ENCODE measurements at places on chromosomes 13 and 19.
A peak's percentile ranks its signal among the peaks of the same experiment; 100 is the strongest.

- DNase-seq, result peak; percentile 41
Observed at GRCh38 chr19:50242581-50242980, 39.2 kb downstream of the MYH14 start.

GRCh38 chr19:30999726-31000125 is 349.5 kb downstream of the TSHZ3 start:
- no peak for DNase-seq

DNA sequence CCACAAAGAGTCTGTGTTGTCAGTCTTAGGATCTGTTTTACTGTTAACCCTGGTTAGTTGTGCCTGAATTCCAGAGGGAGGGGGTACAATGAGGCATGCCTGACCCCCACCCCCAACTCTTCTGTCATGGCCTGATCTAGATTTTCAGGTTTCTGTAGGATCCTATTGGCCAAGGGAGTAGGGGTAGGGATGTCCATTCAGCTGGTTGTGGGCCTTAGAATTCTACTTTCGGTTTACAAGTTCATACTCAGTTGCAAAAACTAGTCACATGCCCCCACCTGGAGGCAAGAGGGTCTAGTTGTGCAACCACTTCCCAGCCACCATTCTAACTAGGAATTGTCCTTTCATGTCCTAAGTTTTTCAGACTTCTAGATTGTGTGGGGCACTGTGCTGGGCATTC is 94.3 kb upstream of the MBNL2 start:
- DNase-seq, result no peak

DNA sequence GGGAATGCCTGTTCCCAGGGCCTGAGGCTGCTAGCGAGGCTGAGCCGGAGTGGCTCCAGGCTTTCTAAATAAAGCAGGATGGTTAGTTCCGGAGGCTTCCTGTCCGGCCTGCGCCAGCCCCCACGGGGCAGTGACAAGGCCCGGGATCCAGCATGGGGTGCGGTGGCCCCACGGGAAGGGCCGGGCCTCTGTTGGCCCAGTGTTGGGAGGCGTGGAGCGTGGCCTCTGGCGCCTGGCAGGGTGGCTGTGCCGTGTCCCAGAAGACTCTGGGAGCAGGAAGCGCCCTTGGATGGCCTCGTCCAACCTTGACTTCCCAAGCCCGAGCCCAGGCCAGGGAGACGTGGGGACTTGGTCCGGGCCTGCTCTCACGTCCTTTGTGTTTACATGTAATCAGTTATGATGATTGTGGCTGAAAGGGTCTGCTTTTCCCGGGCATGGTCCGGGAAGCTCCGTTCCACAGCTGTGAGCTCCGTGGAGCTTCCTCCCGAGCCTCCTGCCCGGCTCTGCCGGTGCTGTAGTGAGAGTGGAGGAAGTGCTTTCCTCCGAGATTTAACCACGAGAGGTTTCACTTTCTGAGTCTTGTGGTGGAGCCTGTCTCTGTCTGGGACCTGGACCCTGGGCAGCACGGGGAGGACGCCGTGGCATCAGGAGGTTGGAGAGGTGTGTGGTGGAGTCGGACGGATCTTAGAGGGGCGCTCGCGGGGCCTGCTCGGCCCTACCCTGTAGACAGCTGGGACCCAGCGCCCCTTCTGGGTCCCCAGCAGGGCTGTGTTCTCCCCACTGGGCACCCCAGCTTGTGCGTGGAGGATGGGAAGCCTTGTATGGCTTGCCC is 4.6 kb downstream of the GNA11 start:
- DNase-seq, result no peak

DNA sequence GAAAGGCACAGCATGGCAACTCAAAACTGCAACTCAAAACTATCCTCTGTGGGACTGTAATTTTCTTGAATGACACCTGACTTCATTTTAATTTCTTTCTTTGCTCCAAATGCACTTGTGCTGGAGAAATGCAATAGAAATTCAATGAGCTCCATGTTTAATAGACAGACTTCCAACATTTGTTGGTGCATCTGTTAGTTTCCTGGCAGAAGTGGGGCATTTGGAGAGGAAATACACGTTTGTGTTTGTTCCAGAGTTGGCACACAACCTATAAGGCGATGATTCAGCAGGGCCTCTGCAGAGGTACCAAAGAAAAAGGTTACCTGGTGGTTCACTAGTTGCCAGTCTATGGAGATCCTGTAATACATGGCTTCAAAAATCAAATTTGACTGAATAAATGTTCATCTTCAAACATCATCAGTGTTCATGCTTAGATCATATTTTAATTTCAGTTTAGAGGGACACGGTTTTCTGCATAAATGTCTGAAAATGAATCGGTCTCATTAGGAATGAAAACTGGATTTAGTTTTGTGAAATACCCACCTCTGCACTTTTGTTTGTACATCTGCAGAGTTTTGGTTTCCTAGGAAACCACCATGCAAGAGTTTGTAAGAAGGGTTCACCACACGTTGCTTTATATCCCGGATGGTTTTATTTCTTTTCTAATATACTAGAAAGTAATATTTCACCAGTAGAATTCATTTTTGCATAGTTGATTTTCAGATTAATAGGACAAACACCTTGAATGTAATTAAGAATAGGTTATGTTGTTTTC is 21.8 kb upstream of the OBI1 start:
- DNase-seq, result no peak

GRCh38 chr19:16071072-16071691 is 5.1 kb upstream of the TPM4 start:
- no peak for DNase-seq
